Gastroesophageal sphincter (tissue), 4 donors: ENCODE measurements at places on chromosomes 12 and 14. TPM values are rescaled to one million over a fixed set of nuclear protein-coding genes. Genes with fewer than 3 reads are reported as not detected.

DNA sequence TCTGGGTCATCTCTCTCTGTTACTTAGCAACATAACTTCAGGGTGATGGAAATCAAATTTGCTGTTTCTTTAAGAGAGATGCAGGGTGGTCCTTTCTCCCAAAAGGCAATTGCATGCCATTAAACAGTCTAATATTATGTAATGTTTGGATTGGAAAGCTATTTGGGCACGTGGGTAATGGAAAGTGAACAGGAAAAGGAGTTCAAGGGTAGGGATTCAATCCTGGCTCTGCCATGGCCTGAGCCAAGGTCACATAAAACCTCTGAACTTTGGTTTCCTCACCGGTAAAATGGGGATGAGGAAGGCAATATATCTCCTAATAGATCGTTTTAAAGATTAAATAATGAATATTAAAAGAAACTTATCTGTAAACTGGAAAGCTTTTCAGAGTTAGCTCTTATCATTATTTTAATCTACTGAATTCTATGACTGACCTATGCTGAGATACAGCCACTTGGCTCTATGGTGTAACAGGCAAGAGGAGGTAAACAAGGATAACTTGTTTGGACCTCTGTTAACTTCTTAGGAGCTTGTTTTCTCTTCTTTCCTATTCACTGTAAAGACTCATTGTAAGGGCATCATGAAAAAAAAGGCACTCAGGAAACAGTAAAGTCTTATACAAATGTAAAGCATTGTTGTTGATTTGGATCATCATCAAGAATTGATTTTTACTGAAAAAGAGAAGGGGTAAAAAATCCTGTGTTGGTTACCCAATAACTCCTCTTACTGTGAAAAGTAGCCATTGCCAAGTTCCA lies 55.7 kb upstream of the OVCH1 start:
- no peak for ATAC-seq

GRCh38 chr14:74891870-74892269 lies 10.2 kb downstream of the DLST start:
- ATAC-seq, result peak; percentile 19

DNA sequence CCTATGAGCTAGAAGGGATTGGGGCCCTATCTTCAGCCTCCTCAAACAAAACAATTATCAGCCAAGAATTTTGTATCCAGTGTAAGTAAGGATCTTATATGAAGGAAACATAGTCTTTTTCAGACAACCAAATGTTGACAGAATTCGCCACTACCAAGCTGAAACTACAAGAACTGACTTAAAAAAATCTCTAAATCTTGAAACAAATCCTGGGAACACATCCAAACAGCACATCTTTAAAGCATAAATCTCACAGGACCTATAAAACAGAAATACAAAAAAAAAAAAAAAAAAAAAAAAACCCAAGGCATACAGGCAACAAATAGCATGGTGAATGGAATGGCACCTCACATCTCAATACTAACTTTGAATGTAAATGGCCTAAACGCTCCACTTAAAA lies 41.3 kb upstream of the LMNTD1 start:
- no peak for ATAC-seq

DNA sequence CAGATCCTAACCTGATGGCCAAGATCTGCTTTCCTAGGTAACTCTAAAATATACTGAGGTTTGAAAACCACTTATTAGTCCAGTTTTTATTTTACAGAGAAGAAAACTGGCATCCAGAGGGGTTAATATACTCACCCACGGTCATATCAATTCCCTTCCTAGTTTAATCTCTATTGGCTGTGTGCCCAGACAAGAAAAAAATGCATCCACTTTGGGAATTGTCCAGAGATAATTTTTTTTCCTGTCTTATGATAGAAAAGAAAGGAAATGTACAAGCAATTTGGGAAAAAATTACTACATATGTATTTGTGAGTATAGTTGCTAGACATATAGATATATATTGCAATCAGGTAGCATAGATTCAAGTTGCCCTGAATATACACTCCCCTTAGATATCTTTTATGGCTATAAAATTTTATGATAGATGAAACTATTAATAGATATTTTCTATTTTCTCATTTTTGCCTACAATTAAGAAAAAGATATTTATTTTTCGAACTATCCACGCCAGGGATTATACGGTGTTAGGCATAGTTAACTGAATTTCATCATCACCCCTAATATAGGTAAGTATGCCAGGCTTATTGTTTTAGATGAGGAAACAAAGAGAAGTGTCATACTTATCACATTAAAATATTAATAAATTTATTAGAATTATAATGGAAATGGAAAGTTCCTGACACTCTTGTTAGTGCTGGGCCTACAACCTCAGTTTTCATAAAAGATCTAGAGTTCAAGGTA lies 100.5 kb upstream of the SLC38A2 start:
- no peak for ATAC-seq

DNA sequence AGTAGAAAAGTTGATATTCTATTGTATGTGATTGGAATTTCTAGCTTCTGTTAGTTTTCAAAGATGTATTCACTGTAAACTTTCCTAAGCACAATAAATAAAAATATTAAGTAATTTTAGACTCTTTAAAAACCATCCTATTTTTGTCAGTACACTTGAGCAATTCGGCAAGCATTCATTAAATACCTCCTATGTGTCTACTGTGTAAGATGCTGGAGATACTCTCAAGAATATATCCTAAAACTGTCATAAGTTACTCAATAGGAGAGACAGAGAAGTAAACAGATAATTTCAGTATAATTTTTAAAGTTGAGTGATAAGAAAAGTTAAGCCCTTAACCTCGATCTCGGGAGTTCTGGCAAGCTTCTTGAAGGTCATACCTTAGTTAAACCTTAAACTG lies 46.1 kb downstream of the FANCM start:
- ATAC-seq, result no peak

DNA sequence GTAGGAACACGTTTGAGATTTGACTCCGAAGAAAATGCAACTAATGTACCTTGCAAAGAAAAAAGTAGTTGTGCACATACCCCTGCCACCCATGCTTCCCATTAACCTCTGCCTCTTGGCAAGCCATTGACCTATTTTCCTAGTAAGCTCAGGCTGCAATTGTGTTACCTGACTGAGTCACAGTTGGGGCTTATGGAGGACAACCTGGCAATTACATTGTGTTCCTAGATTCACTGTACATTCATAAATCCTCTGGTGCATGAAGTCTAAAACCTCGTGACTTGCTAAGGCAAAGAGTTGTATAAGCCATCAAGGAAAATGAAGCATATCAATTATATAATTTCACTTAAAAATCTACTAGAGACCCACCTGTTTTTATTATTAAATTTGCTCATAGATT lies 62.0 kb upstream of the DUSP6 start:
- ATAC-seq, result no peak

Gene COA8
- total RNA-seq, result 27.0 TPM

Gene KRT83
- total RNA-seq, result not detected

Gene ACVRL1
- 126 TPM for total RNA-seq

Gene STON2
- total RNA-seq, result 2.8 TPM

Gene FAM90A1
- total RNA-seq, result not detected

Gene SERPINA5
- 2.7 TPM for total RNA-seq
